ENCODE measurements at places on chromosomes 11 and 22.
A peak's percentile ranks its signal among the peaks of the same experiment; 100 is the strongest.

DNA sequence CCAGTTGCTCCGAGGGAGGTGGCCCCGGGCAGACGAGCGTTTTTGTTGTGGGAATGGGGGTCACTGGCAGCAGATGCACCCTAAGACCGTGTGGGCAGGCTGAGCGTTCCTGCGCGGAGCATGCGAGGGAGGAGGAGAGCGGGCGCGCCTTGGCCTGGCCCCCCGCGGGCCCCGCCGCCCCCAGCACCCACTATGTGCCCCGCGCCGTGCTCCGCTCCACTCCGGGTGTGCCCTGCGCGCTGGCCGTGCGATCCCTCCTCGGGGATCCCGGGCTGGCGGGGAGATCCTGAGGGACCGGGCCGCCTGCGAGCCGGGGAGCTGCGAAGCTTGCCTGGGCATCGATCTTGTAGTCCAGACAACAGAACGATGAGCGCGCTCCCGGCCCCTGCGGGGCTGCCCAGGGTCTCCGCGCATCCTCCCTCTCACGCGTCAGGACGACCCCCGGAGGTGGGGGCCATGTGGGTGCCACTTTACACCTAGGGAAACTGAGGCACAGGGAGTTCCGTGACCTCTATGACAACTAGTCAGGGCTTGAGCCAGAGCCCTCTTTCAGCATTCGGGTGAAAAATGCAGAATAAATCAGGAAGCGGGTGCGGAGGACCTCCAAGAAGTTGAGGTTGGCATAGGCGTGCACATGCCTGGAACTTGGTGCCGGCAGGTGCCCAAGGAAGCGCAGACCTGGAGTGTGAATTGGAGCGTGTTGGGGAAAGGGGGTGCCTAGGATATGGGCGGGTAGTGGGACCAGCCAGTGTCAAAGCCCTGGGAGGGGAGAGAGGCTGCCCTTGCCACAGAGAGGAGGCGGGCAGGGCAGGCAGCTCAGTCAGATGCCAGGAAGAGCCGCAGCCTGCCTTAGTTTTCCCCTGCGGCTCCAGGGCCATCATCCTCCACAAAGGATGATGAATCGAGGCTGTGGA lies 1.3 kb upstream of the KMT5B start:
- DNase-seq: peak; percentile 24

DNA sequence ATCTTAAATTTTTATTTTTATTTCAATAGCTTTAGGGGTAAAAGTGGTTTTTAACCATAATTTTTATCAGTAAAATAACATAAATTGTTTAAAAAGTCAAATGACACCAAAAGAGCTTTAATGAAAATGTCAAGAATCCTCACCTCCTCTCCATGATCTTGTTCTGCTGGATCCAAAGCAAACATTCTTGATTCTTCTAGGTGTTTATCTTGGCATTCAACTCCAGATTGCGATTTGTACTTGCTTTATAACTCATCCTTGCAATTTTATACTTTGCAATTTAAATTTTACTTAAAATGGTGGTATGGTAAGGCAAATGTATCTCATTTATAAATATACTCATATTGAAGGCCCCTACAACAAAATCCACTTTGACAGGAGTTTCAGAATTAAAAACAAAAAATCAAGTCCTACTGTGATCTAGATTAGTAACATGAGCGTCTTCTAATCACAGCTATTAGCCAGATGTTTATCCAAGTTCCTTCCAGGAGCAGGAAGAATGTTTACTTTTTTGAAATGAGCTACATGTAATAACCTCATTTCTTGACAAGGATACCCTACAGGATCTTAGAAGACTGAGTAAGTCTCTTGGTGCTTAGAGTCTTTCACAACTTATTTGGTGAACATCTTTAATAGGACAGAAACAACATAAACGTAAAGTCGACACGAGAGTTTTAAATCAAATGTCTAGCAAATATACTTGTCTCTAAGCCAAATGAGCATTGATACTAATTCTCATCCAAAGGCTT lies 72.4 kb upstream of the CARD18 start:
- DNase-seq: no peak

DNA sequence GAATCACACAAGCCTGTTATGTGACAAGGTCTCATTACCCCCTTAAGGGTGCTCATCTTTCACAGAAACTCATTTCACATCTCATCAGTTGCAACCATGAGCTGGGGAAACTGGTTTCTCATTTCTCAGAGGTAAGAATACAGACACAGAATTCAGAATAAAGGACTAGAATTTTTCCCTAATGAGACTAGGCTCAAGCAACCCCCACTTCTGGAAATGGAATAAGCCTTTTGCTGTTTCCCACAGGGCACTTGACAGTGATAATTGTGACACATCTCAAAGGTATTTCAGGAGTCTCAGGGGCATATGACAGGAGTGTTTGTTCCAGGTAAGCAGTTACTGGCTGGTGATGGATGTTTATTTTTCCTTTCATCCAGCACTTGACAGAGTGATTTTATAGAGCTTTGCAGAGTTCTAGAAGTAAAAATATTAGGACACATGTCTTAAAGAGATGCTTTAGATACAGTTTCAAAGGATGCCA lies 112.9 kb upstream of the DDI1 start:
- no peak for DNase-seq

GRCh38 chr11:67544616-67545242 lies 21.5 kb upstream of the CABP2 start:
- DNase-seq: no peak

- no peak for DNase-seq
These were observed 4.6 kb downstream of the CARD10 start for GRCh38 chr22:37514526-37515051.

All from activated CD4-positive, alpha-beta T cell treated with anti-CD3 and anti-CD28 coated beads for 48 hours (primary cell).